ENCODE measurements at places on chromosomes 2 and 18. TPM values are rescaled to one million over a fixed set of nuclear protein-coding genes. Genes with fewer than 3 reads are reported as not detected.

GRCh38 chr18:2529154-2529553 lies 42.2 kb downstream of the METTL4 start:
- no peak for ATAC-seq

GRCh38 chr2:80525152-80525551 lies 220.6 kb upstream of the LRRTM1 start:
- ATAC-seq = no peak

GRCh38 chr18:7452331-7452730 lies 114.8 kb upstream of the PTPRM start:
- ATAC-seq = peak; percentile 75

DNA sequence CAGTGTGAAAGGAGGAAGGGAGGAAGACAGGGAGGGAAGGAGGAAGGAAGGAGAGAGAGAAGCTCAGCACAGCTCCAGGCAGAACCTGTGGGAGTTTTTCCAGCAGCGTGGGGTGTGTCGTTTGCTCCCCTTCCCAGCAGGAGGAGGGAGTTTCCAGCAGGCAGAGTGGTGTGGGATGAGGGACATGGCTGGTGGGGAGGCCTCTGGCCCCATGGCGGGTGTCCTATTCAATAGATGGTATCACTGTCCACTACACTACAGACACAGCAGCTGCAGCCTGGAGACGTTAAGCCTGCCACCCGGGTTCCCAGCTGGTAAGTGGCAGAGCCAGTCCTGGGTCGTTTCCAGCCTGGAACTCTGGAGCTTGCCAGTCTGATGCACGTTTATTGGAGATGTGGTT lies 44.7 kb downstream of the GLI2 start:
- ATAC-seq = no peak

DNA sequence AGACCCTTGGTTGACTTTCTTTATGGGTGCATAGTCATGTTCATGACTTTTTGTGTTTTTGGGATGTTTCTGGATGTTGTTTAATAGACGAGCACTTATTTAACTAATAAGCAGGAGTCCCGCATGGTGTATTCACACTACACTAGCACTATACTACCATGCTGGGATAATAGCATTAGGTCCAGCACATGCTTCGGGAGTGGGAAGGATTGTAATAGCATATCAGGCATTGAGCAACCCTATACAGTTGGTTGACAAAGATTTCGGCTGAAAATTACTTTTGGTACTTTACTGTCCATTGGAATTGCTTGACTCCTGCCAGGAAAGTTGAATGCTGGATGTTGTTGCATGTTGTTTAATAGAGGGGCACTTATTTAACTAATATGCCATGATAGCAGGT lies 2.8 kb downstream of the SH3RF3 start:
- ATAC-seq = no peak

DNA sequence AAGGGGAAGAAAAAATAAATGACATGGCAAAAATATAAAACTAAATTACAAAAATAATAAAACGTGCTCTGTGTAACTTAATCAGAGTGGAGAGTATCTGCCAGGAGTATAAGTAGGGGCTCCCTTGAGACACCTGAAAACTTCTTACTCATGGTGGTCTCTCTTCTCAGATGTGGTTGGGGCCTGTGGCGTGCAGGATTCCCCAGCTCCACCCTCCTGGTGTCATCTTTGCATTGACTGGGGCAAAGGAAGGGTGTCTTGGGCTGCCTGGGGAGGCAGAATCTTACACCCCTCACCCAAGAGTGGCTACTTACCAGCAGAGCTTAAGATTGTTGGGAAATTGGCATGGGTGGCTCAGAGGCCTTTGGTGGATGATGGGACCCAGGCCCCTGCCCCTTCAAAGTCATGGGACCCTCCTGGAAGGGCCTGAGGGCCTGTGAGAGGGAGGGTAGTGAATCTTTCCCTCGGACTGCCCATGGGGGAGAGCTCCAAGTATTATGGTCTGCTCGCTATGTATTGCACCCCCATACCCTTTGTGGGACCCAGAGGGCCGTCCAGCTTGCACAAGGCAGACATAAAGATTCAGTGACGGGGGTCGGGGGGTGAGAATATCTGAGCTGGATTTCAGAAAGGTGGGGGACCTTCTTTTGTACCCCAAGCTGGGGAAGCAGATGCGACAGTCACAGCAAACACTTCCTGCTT lies 6.9 kb upstream of the TRAF3IP1 start:
- no peak for ATAC-seq

DNA sequence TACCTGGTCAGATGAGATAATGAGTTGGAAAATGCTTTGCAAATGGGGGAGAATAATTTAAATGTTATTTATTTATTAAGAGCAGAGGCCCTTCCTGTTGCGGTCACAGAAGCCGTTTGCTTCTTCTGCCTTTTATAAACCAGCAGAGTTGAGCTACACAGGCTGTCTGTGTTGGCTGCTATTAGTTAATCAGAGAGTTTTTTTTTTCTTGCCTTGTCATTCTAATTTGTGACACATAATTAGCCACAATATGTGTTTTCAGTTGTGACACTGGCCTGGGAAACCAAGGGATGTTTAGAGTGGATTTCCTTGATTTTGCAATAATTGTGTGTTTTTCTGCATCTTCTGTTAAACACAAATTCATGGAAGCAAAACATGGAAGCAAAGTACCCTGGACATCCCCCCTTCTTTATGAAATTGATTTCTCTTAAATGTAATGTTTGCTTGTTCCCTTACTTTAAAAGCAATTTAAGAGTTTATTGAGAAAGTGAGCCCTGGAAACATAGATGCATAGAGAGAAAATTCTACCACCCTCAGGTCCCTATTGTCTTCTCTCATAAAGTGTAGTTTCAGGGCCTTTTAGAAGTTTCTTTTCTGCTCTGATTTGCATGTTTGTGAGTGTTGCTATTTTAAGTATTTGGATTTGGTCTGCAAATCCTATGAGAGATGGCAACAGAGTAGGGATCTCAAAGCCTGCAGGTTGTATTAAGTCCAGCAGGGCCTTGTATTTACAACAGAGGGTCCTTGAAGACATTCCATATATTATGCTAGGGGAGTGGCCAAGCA lies 22.8 kb upstream of the IL37 start:
- ATAC-seq = no peak

- ATAC-seq = no peak
These were observed 117.4 kb downstream of the FAM210A start for GRCh38 chr18:13608791-13609532.

- ATAC-seq = no peak
These were observed 59.9 kb downstream of the KYNU start for GRCh38 chr2:142937347-142937746.

GRCh38 chr2:47833516-47833968 lies 50.6 kb downstream of the MSH6 start:
- ATAC-seq = no peak

- ATAC-seq = no peak
These were observed 38.1 kb upstream of the SLC3A1 start for GRCh38 chr2:44237221-44237620.

DNA sequence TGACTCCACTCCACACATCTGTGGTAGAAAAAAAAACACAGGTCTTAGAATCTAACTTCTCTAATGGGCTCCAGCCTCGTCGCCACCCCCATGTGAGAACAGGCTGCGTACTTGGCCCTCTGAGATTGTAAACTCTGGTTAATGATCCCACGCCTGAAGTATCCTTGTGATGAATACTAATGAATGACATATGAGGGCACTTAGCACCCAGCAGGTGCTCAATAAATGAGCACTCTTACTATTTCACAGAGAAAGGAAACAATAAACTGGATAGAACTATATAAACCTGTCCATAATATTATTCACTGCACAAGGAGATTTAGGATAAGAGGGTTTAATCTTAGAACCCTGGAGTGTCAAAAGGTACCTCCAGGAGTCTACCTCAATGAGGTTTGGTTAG lies 310.1 kb upstream of the HNRNPA3 start:
- no peak for ATAC-seq

- ATAC-seq = no peak
These were observed 49.6 kb downstream of the GALNT14 start for GRCh38 chr2:31088504-31089195.

- no peak for ATAC-seq
These were observed 36.3 kb downstream of the ACVR1 start for GRCh38 chr2:157839822-157840221.

- no peak for ATAC-seq
These were observed 43.9 kb downstream of the ST6GAL2 start for GRCh38 chr2:106841886-106842645.

DNA sequence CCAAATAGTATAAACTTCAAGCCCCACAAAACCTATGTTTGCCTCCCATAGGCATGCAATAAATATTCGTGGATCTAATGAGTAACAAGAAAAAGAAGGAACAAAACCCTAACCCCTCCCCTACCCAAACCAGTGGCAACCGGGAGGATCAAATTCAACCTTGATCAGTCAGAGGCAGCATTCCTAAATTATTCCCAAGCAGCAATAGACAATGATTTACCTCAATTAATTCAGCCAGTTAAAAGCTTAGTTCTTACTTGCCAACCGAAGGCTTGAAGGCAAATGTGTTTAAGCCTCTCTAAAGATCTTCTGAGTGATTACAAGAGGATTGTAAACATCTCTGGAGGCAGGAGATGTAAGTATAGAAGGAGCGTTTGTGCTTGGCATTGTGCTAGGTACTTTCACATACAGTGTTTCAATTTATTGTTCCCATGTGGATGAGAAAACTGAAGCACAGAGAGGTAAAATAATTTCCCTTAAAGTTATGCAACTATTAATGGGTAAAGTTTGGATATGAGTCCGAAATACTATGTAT lies 197.7 kb downstream of the MTX2 start:
- no peak for ATAC-seq

DNA sequence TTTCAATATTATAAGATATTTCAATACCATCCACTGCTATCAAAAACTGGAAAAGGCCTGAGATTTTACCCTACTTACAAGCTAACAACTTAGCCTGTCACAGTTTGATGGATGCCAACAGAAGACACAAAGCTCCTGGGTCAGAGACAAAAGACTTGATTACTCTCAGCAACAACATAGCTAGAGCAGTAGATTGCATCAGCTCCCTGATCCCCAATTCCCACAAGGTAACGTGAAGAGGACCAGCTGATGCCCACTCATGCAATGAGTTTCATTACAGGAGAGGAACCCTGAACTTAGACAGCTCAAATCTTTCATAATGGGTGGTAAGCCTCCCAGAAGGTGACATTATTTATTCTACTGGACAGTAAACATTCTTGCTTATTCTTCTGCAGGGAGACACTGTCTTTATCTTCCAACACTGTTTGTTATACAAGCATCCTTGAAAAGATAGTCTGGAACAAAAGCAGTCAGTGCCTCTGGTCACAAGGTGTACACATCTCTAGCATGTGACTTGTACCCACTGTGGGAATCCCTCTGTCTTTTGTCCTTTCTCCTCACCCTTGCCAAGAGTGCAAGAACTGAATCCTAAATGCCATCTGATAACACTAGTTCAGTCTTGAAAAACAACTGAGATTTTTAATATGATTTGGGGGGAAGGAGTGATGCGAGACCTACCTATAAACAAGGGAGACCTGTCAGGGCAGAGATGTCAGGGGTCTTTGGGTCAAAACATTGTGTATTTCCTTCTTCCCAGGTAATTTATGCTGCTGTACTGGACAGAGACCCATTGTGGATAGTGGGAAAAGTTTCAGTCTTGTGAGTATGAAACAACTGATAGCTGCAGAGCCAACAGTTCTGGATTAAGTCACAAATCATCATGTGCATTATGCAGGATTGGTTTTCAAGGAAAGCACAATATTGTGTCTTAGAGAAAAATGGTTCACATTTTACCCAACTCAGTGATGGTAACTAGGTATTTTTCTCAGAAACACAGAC lies 102.4 kb downstream of the AOX1 start:
- no peak for ATAC-seq

DNA sequence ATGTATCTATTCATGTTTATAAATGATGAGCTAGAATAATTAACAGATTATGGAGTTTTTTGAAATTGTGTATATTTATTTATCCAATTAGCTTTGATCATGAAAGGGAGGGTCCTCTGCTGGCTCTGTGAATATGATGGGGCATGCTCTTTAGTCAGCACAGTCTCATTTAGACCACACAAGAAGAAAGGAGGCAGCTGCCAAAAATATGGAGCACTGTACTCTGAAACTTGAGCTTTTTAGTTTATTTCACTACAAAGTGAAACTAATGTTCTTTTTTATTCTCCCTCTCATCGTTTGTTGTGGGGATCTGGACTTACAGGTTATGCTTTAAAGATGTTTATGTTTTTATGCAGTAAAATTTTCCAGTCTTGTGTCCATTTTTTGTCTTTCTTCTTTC lies 266.9 kb upstream of the GULP1 start:
- no peak for ATAC-seq

DNA sequence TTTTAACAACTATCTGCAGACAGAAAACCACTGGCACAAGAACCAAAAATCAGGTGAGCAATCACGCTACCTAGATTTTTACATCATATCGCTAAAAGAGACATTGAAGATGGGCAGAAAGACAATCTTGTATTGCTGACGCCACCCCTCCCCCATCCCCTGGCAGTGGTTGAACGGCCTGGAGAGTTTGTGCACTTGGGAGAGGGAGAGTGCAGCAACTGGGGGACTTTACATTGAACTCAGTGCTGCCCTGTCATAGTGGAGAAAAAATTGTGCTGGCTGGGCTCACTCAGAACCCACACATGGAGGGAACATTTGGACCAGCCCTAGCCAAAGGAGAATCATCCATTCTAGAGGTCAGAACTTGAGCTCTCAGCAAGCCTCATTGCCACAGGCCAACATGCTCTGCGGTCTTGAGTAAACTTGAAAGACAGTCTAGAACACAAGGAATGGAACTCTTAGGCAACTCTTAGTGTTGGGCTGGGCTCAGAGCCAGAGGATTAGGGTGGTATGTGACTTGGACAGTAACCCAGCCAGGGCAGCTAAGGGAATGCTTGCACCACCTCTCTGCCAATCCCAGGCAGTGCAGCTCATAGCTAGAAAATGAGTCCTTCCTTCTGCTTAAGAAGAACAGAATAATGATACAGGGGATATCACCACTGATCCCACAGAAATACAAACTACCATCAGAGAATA lies 220.0 kb upstream of the CYP26B1 start:
- ATAC-seq = peak; percentile 100

- ATAC-seq = no peak
These were observed 16.0 kb downstream of the SH3BP4 start for GRCh38 chr2:234967870-234968208.

GRCh38 chr18:62365420-62365819 lies 40.3 kb downstream of the TNFRSF11A start:
- no peak for ATAC-seq

- ATAC-seq = no peak
These were observed 372.6 kb downstream of the SOX11 start for GRCh38 chr2:6064757-6065156.

- ATAC-seq = peak; percentile 61
These were observed 502.2 kb downstream of the NRXN1 start for GRCh38 chr2:50529600-50530218.

- ATAC-seq = peak; percentile 95
These were observed 133.1 kb downstream of the NCKAP5 start for GRCh38 chr2:133434959-133435668.

ALKAL2 gene
- 0.44 TPM for total RNA-seq

METTL8 gene
- 39.9 TPM for total RNA-seq

REG3G gene
- total RNA-seq = not detected

KLHL30 gene
- total RNA-seq = 0.08 TPM

OBSL1 gene
- total RNA-seq = 13.0 TPM

MRO gene
- not detected for total RNA-seq

DSC3 gene
- total RNA-seq = 319 TPM

Measured in esophagus mucosa (tissue), 1 donor.